ENCODE measurements at places on chromosomes 6 and 20. TPM values are rescaled to one million over a fixed set of nuclear protein-coding genes. Genes with fewer than 3 reads are reported as not detected.

The FRMD1 gene
- 0.66 TPM for total RNA-seq

DNA sequence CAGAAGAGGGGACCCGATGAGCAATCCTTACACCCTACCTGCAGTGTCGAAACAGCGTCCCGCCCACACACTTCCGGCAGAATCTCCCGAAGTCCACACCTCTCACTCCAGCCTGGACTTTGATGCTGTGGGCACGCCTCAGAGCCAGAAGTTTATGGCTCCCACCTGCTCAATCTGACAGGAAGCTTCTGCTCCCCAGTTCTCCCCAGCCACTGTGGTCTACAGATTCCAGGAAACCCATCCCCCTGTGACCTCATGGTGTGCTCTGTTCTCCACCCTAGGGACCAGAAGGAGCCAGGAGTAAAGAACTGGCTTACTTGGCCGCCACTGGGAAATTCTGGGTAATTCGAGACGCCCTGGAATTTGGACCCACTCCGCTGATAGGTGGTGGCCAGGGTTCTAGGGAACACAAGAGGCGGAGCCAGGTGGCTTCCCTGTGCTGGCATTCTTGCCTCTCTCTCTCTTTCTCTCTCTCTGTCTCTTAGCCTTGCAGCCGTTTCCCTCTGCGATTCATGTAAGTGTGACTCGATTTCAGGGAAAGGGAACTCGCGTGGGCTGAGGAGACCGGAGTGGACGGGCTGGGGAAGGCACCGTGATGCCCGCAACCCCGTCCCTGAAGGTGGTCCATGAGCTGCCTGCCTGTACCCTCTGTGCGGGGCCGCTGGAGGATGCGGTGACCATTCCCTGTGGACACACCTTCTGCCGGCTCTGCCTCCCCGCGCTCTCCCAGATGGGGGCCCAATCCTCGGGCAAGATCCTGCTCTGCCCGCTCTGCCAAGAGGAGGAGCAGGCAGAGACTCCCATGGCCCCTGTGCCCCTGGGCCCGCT, at the start of gene TRIM15:
Gene TRIM15, plus strand, starts transcription at position 457 of the 828 bp plus-strand sequence. Its CDS starts 139 bp downstream, at position 596.
- peaks cover 3% of the 10 kb centered on the region for H3K27me3 ChIP-seq
- no peaks in the 10 kb centered on the region for H3K4me1 ChIP-seq
- no peak within 1 kb of the TSS for H3K27ac ChIP-seq
- no peaks in the 10 kb centered on the region for H3K36me3 ChIP-seq
- no peak for DNase-seq
- H3K4me3 ChIP-seq = no peak within 1 kb of the TSS

DNA sequence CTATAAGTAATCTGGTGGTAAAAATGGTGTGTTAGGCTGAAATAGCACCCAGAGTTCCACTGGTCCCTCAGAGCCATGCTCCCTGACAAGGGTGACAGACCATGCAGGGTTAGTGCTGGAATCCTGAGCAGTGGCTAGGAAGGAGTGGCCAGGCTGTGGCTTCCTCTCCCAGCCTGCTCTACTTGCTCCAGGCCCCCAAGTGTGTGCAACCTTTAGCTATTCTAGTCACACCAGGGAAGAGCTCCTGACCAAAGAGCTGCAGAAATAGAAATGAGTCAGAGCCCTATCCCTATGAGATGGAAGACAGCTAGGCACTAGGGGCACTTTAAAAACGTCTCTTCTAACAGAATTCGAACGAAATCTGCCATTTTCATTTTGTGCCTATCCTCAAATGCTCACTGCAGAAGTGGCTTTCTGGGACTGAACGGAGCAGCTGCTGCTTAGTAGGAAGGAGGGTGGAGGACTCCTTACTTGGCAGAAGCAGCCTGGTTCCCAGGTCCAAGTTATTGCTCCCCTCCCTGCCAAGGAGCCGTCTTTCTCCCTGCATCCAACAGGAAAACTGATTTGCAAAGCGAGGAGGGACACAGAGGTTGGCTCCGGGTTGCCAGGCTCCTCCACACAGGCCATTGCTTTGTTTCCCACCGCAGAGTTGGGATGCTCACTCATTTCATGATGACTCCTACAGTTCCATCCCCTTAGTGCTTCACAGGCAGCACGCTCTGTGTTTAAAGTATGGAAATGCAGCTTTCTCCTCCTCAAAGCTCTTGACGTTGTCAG, 754.5 kb downstream of the C6orf118 start:
- DNase-seq = no peak
- peaks cover 8% of the 10 kb centered on the region for H3K4me1 ChIP-seq
- no peaks in the 10 kb centered on the region for H3K36me3 ChIP-seq
- no peak overlapping the region for H3K4me3 ChIP-seq
- peak overlapping the region; percentile 29 for H3K27ac ChIP-seq
- H3K27me3 ChIP-seq = no peaks in the 10 kb centered on the region

GRCh38 chr20:64104667-64105451, 2.5 kb downstream of the NPBWR2 start:
- no peak overlapping the region for H3K27ac ChIP-seq
- H3K36me3 ChIP-seq = peaks cover 18% of the 10 kb centered on the region
- peaks cover 37% of the 10 kb centered on the region for H3K4me1 ChIP-seq
- no peak for DNase-seq
- peaks cover 10% of the 10 kb centered on the region for H3K27me3 ChIP-seq

GRCh38 chr6:1175877-1176276, 136.0 kb upstream of the FOXQ1 start:
- H3K27ac ChIP-seq = no peak overlapping the region
- no peak for DNase-seq
- no peaks in the 10 kb centered on the region for H3K27me3 ChIP-seq
- no peak overlapping the region for H3K4me3 ChIP-seq
- no peaks in the 10 kb centered on the region for H3K36me3 ChIP-seq
- H3K4me1 ChIP-seq = no peaks in the 10 kb centered on the region

GRCh38 chr20:49540232-49540620, 27.7 kb downstream of the PTGIS start:
- no peak overlapping the region for H3K27ac ChIP-seq
- DNase-seq = no peak
- H3K36me3 ChIP-seq = peaks cover 63% of the 10 kb centered on the region
- H3K4me3 ChIP-seq = no peak overlapping the region
- no peaks in the 10 kb centered on the region for H3K4me1 ChIP-seq
- no peaks in the 10 kb centered on the region for H3K27me3 ChIP-seq
